ENCODE measurements at places on chromosomes 1 and 21.
A peak's percentile ranks its signal among the peaks of the same experiment; 100 is the strongest.

GRCh38 chr1:245537992-245538391 lies 383.2 kb downstream of the KIF26B start:
- DNase-seq, result peak; percentile 62

DNA sequence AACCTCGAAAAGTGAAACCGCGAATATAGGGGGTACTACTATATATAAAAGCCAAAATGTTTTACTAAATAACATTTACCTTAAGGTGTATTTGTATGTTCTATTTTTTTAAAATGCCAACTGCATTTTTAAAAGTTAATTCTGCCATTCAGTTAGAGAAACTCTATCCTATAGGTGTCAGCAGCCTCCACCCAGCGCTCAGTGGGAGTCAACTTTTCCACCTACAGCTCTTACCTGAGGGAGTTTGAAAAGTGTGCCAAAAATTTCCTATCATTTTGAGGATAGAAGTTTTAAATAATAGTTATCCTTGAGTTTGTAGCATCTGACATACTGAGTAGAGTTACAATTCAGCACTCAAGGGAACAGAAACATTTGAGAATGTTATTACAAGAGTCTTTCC lies 6.1 kb upstream of the HP1BP3 start:
- no peak for DNase-seq

GRCh38 chr1:3858231-3858981 lies 1.1 kb downstream of the DFFB start:
- peak; percentile 41 for DNase-seq

DNA sequence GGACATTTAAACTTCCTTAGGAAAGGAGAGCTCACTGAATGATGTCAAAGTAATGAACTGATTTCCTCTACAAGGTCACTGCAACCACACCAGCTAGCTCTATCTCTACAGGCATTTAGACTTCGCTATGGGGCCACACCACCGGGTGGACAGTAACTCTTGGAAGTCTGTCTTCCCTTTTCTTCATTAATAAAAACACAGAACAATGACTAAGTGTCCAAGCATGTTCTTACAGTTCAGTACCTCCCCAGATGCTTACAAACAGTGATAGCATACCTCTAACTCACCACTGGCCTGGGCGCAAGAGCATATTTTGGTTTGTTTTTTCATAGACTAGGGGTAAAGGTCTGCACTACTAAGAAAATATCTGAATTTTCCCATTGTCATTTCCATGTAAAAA lies 54.6 kb downstream of the SIM2 start:
- DNase-seq, result peak; percentile 81

DNA sequence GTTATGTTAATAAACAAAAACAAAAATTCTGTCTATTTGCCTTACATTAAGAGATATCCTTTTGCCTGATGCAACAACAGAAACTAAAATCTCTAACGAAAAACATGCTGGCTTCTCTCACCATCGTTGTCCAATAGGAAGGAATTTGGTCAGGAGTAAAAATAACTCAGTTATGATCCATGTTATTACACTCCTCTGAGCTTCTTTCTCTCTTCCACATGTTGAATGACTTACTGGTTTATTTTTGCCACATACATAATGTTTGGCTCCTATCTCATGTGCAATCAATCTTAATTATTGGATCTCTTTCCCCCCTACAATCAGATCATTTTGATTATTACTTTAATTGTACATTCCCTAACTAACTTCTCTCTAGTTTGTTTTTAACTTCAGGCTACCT lies 688.4 kb downstream of the USP25 start:
- peak; percentile 53 for DNase-seq

All from cardiac fibroblast (primary cell).